ENCODE measurements at places on chromosomes 4 and X.
A peak's percentile ranks its signal among the peaks of the same experiment; 100 is the strongest.

DNA sequence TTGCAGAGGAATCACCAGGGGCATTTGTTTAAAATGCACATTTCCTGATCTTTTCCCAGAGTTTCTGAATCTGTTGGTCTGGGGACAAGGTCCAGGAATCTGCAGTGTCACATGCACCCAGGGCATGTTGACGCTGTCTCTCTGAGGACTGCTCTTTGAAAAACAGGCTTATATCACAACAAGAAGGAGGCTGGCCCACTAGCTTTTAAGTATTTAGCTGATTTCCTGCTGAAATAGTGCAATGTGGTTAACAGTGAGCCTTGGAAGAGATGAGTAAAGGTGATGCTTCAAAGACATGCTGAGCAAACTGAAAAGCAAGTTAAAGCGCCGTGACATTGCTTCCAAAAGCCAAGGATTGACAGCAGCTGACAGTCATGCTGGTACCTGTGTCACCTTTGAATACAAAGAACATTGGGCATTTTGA is 18.6 kb upstream of the SEPSECS start:
- no peak for DNase-seq

DNA sequence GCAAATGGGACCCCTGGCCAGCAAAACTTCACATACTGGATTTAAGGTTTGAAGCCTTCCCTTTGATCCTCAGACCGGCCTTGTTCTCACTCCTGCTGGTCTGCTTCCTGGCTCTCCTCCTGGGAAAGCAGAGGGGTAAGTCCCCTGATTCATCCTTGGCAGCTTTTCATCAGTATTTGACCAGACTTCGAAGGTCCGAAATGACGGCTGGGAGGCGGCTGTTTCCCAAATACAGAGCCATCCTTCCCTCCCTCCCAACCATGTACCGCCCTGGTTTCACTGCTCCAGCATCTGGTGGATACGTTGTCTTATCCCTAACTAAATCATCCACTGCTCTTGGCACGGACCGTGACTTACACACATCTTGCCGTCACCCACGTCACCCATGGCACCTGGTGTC is 265.5 kb downstream of the BCOR start:
- DNase-seq, result no peak

GRCh38 chr4:40622913-40623312 is 6.8 kb downstream of the RBM47 start:
- DNase-seq, result no peak

- no peak for DNase-seq
These were observed 205.9 kb upstream of the VCX start for GRCh38 chrX:7637066-7637465.

DNA sequence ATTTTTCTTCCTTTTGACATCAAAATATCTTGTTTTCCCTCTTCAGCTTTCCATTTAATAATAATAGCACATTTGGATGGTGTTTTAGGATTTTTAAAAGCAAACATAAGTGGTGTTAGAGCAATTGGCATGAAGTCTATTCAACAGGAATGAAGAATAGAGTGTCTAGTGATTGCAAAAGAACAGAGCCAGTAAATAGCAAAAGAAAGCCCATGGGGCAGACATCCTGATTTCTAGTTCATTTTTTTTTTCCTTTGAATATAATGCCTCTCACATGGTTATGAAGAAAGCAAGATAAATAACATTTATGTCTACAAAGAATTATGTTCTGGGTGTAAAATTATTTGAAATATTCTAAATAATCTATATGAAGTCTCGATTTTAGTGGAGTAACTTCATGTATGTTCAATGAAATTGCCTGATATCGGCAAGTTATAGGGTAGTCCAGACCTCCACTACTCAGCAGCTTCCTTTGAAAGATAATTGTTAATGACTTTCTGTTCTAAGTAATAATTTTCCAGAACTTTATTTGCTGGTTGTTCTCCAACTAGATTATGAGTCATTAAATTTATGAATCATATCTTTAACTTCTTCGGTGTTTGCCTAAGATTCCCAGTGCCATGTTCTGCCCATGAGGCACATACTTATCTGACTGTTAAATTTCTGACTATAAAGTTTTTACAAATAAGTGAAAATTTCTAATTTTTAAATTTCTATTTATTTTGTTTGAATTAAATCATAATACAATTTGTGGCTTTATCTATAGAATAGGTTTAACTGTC is 587.9 kb downstream of the TLL1 start:
- no peak for DNase-seq

DNA sequence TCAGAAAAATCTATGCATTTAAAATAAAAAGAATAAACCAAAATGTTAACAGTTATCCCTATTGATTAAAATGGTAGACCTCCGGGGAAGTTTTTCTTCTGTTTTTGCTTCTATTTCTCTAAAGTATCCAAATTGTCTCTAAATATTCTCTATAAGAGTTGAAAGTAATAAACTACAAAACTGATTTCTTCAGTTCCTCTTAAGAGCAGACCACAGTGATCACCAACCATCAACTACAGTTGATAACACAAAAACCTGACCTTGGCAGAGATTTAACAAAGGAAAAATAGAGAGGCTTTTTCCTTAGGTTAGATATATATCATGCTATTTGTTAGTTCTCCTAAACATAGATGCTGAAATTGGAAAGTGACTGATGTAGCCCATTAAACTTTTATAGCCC is 27.3 kb downstream of the DDX60 start:
- no peak for DNase-seq

DNA sequence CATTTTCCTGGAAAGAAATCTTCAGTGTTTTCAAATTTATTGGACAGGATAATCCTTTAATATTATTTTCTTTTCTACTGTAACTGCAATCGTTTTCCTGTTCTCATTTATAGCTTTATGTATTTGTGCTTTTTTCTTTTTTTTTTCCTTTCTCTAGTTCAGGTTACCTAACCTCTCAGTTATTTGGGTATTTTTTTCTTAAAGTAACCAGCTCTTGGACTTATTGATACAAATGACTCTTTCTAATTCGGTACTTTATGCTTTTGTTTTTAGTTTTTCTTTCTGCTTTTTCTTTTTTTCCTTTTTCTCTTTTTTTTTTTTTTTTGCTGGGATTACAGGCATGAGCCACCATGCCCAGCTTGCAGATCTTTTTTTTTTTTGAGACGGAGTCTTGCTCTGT is 25.2 kb downstream of the WWC2 start:
- DNase-seq, result no peak

- no peak for DNase-seq
These were observed 401.5 kb downstream of the PPP3CA start for GRCh38 chr4:100945789-100946188.

DNA sequence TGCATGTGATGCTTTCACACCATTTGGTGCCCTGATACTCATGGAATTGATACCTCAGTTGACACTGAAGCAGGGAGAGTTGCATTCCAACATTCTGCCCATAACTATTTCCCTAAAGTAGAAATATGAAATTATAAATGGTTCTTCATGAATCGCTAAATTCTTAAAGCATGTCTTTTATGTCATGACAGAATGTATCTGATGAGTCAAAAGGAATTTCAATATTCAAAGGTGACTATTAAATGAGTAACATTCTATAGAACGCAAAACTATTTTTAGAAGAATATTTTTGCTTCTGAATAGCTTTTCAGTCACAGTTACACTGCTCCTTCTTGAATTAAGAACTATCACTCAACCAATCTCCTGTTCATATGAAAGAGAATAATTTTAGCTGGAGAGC is 152.8 kb downstream of the ADGRA3 start:
- DNase-seq, result no peak

DNA sequence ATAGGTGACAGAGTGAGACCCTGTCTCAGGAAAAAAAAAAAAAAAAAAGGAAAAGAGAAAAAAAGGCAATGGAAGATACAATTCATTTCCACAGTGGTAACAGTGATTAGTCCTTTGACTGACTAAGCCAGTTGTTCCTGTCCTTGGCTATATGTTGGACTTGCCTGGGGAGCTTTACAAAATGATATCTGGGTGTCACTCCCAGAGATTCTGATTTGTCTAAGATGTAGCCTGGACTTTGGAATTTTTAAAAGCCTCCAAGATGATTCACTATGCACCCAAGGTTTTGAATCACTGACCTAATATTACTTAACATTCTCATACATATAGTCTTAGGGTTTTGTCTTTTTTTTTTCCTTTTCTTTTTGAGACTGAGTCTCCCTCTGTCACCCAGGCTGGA is 16.9 kb downstream of the HELQ start:
- no peak for DNase-seq

DNA sequence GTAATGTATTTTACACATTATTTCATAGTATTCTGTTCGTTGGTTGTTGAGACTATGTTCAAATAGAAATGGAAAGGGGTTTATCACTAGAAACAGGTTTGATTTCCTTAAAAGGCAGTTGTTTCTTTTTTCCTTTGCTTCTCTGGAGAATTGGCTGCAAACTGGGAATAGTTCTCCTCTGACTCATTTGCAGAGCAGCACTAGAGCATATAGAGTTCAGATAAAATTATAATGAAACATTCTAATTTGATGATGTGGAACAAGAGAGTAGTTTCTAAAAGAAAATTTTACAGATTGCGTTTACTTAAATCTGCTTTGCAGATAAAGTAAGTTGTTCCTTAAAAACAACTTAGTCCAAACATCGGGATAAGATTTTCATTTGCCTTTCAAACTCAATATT is 29.7 kb downstream of the SYNPO2 start:
- no peak for DNase-seq

DNA sequence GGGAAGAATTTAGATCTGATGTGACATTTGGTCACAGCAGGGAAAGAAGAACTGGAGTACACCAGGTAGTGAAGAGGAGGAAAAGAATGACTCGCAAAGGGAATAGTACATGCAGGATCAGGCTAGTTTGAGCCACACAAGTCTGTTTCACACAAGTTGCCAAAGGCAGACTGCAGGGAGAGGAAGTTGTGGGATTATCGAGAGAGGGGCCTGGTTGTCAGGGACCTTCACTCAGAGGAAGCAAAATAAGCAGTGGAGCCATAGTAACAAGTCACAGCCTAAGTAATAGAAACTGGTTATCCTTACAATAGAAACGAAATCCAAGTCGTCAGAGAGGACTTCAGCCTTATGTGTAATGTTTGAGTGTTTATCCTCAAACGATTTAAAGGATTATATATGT is 316.7 kb upstream of the HTR2C start:
- DNase-seq, result peak; percentile 23

DNA sequence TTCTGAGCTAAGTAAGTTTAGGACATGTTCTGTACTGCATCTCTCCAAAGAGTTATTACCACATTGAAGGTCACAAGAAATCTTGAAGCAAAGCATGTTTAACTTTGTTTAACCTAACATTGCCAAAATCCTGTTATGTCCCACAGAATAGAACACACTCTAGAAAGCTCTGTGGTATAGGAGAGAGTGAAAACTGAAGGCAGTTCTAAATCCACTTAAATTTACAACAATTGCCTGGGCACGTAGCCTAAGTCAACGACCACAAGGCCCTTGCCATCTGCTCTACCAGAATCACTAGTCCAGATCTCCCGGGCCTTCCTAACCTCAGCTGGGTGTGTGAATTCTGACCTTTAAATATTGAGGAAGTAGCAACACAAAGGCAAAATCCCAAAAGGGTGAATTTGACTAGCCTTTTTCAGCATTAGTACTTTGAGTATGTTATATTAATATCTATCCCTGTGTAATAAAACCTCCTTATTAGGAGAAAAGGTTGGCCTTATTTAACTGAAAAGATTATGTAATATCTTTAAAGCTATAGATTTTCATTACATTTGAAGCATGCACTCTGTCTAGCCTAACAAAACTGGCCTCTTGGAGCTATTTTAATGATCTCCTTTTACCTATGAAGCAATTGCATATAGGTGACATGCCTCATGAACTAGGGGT is 4.5 kb upstream of the MAML3 start:
- DNase-seq, result no peak

- no peak for DNase-seq
These were observed 62.9 kb upstream of the PGRMC2 start for GRCh38 chr4:128350449-128351045.

GRCh38 chrX:64150775-64151174 is 54.7 kb downstream of the AMER1 start:
- DNase-seq, result no peak

- no peak for DNase-seq
These were observed 55.6 kb upstream of the EXOC1L start for GRCh38 chr4:55763996-55764395.

DNA sequence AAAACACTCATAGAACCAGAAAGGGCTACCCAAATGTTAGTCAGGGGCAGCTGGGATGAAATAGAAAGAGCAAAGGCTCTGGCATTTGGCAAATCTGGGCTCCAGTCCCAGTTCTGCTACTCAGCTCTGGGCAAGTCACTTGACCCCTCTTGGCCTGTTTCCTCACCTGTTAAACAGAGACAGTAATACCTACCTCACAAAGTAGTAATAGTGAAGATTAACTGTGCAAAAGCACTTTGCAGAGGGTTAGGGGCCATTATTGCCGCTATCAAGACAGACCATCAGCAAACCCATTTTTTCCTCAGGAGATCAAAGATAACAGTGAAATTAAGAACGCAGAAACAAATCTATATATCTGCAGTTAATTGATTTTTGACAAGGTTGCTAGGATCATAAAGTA is 20.6 kb downstream of the ZBTB33 start:
- DNase-seq, result no peak

GRCh38 chr4:120672076-120672475 is 250.4 kb downstream of the PRDM5 start:
- no peak for DNase-seq

GRCh38 chr4:26325191-26325590 is 4.4 kb downstream of the RBPJ start:
- DNase-seq, result no peak

GRCh38 chrX:134315866-134316265 is 78.9 kb downstream of the CCDC160 start:
- DNase-seq, result no peak

All from ELF-1 (cell line).